ENCODE measurements at places on chromosomes 4 and X. TPM values are rescaled to one million over a fixed set of nuclear protein-coding genes. Genes with fewer than 3 reads are reported as not detected.

DNA sequence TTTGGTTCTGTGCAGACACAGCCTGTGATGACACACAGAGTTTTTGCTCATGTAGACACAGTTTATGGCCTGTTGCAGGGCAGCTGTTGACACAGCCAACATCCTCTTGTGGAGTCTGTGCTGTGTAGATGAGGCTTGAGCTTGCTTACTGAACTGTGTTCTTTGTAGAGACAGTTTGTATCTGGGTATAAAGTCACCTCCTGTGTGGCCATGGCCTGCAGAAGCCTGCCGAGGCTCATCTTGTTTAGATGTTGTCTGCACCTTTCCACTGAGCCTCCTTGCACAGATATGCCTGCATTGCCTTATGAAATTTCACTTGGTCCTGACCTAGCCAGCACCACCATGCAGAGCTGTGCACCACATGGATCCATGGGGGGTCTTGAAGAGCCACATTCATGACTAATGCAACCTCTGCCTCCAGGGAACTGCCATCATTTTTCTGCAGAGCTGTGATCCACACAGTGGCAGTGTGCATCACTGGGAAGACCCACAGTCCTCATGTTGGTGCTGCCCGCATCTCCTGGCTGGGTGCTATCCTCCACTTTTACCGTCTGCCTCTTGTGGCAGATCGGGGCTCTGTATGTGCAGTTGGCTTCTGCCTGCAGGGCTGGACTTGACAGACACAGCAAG is 198.0 kb upstream of the MAMLD1 start:
- no peak for DNase-seq

GRCh38 chrX:37646254-37646653 is 39.3 kb upstream of the XK start:
- no peak for DNase-seq

- no peak for DNase-seq
Measured at GRCh38 chrX:152640034-152640818, 2.5 kb downstream of the GABRQ start.

GPR82 gene
- not detected for total RNA-seq

MAGEB2 gene
- total RNA-seq = not detected

GRCh38 chr4:6308899-6309643 is 39.4 kb downstream of the WFS1 start:
- no peak for DNase-seq

Measured in thoracic aorta (tissue), 2 donors.